ENCODE measurements at places on chromosomes 6 and 20. TPM values are rescaled to one million over a fixed set of nuclear protein-coding genes. Genes with fewer than 3 reads are reported as not detected.
A peak's percentile ranks its signal among the peaks of the same experiment; 100 is the strongest.

- DNase-seq = no peak
These were observed 418.6 kb upstream of the MAN1A1 start for GRCh38 chr6:119768201-119768600.

DNA sequence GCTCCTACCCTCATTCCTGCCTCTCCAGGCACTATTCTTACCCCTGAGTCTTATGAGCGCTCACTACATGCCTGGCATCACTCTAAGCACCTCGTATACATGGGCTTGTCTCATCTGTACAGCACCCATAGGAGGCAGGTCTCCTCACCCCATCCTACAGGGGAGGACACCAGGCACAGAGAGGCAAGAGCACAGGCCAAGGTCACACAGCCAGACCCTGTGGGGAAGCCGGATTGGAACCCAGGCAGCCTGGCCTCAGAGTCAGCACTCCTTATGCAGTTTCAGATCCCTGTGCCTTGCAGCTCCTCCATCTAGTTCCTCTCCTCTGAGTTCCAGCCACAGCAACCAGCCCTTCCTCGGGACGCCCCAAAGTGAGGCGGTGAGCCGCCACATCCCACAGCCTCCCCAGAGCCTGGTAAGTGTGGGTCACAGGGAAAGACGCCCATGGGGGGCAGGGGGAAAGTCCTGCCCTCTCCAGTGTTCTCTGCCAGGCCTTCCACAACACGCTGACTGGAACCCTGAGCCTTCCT is 103.3 kb downstream of the NFATC2 start:
- DNase-seq = no peak

DNA sequence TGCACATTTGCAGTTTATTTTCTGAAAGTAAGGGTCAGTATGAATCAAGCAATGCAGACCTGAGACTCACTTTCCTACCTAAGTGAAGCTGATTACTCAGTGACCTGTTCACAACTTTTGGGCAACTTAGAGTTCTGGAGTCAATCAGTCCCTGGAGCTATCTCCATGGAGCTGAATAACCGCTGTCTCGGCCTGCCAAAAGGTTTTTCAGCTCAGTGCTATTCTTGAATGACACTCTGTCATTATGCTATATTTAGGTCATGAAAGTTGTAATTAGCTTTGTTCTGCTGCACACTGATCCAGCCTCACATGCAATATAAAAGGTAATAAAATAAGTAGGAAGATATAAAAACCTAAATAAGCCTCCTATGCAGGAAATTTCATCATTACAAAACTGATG is 356.0 kb downstream of the BMP2 start:
- no peak for DNase-seq

DNA sequence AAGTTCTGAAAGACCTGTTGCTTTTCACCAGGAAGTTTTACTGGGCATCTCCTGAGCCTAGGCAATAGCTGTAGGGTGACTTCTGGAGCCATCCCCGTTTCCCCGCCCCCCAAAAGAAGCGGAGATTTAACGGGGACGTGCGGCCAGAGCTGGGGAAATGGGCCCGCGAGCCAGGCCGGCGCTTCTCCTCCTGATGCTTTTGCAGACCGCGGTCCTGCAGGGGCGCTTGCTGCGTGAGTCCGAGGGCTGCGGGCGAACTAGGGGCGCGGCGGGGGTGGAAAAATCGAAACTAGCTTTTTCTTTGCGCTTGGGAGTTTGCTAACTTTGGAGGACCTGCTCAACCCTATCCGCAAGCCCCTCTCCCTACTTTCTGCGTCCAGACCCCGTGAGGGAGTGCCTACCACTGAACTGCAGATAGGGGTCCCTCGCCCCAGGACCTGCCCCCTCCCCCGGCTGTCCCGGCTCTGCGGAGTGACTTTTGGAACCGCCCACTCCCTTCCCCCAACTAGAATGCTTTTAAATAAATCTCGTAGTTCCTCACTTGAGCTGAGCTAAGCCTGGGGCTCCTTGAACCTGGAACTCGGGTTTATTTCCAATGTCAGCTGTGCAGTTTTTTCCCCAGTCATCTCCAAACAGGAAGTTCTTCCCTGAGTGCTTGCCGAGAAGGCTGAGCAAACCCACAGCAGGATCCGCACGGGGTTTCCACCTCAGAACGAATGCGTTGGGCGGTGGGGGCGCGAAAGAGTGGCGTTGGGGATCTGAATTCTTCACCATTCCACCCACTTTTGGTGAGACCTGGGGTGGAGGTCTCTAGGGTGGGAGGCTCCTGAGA is at the start of gene HFE:
Gene HFE (plus strand): TSS at position 146 of the 832 bp plus-strand sequence. CDS start 12 bp downstream, at position 158.
- DNase-seq = peak; percentile 41

GRCh38 chr6:156807795-156808194 is 30.6 kb downstream of the ARID1B start:
- no peak for DNase-seq

- DNase-seq = no peak
These were observed 16.6 kb downstream of the POM121L2 start for GRCh38 chr6:27295301-27296079.

GRCh38 chr20:41352106-41352505 is 11.5 kb downstream of the LPIN3 start:
- DNase-seq = no peak

- no peak for DNase-seq
These were observed 56.9 kb upstream of the FOXP4 start for GRCh38 chr6:41489120-41489851.

- no peak for DNase-seq
These were observed 17.8 kb downstream of the ACTR5 start for GRCh38 chr20:38766071-38766470.

DNA sequence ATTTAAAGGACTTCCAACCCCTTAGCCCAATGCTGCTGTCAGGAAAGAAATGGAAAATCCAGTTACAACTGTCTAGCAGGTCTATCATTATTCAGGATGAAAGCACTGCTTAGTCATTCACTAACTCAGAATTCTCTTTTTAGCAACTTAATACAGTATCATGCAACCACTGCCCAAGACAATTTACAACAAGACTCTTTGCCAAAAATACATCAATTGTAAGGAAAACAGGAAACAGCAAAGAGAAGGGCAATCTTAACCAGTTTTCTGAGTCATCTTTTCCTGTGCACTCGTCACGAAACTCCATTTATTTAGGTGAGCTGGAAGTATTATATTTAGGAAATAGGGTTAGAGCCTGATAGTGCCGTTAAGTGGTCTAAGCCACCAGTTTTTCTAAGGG is 1197.7 kb upstream of the CITED2 start:
- DNase-seq = no peak

- DNase-seq = no peak
These were observed 52.8 kb upstream of the FILIP1 start for GRCh38 chr6:75546381-75546780.

GRCh38 chr6:36028877-36029324 is 1.3 kb downstream of the MAPK14 start:
- peak; percentile 90 for DNase-seq

DNA sequence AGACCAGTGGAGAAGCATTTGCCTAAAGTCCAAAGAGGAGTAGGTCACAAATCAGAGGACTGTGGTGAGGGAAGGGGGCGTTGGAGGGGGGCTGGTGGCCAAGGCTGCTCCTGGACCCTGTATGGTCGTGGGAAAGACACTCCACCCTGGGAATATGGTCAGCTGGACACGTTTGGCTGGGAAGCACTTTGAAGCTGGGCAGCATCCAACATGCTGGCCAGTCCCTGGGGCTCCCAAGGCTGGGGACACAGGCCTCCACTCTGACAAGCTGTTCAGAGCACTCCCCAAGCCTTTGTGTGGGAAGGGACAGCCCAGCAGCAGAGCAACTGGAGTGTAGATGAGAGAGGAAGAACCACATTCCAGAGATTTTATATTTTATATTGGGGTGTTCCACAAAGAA is 203.2 kb downstream of the ANKRD60 start:
- no peak for DNase-seq

GRCh38 chr6:109013656-109014305 is 80.9 kb downstream of the SESN1 start:
- no peak for DNase-seq

GRCh38 chr6:91376686-91377085 is 789.8 kb upstream of the MAP3K7 start:
- DNase-seq = no peak

GRCh38 chr6:128455959-128456358 is 64.4 kb downstream of the PTPRK start:
- DNase-seq = no peak

DNA sequence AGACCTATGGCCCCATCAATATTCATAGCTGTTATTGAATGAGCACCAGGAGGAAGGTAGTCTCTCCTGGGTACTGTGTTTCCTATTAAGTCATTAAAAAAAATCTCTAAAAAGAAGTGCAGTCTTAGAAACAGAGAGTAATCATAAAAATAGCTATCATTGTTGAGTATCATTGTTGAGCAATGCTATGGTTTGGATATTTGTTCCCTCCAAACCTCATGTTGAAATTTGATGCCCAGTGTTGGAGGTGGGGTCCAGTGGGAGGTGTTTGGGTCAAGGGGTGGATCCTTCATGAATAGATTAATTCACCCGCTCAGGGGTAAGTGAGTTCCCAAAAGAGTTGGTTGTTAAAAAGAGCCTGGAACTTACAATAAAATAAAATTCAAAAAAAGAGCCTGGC is 88.1 kb upstream of the IYD start:
- no peak for DNase-seq

GRCh38 chr6:17165383-17165782 is 63.5 kb downstream of the STMND1 start:
- no peak for DNase-seq

DNA sequence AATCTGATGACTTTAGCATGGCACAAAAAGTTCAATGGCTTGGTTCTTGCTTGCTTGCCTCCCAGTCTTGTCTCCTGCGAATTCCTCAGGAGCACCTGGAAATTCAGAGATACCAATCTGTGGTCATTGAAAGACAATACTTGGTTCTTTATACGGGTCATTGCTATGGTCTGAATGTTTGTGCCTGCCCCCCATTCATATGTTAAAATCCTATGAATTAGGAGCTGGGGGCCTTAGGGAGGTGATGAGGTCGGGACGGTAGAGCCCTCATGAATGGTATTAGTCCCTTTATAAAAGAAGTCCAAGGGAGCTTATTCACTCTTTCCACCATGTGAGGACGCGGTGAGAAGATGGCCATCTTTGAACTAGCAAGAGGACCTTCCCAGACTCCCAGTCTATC is 721.8 kb downstream of the UTRN start:
- no peak for DNase-seq

- DNase-seq = no peak
These were observed 134.7 kb downstream of the AIG1 start for GRCh38 chr6:143195349-143195845.

GRCh38 chr6:123434186-123434585 is 202.6 kb downstream of the TRDN start:
- no peak for DNase-seq

GRCh38 chr6:25612666-25613065 is 39.3 kb upstream of the SCGN start:
- no peak for DNase-seq

DNA sequence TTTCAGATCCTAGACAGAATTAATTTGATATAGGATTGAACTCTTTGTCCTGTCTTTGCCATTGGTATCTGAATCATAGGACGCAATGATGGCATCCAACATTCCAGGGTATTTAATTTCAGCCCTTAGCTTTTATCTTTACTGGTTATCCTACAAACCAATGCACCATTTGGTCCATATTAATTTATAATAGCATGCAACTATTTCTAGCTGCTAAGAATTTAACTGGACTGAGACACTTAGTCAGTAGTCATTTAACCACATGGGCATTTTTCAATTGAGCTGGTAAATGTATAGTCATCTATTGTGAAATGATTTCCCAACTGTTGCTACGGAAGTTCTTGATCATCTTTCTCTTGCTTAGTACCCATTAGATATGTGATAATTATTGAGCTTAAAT is 141.1 kb downstream of the CD164 start:
- no peak for DNase-seq

DNA sequence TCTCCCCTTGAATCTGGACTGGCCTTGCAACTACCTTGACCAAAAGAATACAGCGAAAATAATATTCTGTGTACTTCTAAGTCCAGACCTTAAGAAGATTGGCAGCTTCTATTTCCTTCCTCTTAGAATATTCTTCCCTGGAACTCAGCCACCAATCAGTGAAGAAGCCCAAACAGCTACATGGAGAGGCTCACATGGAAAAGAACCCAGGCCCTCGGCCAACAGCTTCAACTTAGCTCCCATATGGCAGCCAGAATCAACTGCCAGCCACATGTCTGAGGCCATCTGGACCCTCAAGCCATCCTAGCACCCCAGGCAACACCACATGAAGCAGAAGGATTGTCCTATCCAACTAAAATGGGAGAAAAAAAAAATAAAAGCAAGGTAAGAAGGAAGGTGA is 178.8 kb downstream of the IBTK start:
- DNase-seq = no peak

DNA sequence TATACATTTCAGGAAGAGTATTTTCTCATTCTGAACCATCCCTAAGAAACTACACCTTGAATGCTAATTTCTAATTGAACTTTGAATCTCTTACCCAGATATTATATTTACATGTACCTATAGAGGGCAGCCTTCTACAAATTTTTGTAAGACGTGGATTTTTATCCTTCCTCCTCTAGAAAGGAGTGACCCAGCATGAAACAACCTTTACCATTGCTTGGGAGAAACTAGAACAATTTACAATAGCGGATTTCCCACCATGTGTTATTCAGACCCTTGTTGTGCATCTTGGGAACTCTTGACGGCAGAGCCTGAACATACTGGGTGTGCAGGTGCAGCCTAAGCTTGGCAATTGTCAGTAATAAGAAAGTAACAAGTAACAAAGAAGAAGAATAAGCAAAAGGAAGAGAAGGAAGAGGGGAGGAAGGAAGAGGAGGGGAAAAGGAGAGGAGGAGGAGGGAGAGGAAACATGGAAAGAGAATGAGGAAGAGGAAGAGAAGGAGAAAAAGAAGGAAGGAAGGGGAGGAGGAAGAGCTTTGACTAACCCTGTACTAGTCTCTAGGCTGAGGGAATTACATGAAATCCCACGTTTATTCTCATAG is 10.8 kb upstream of the TAAR1 start:
- no peak for DNase-seq

- DNase-seq = no peak
These were observed 166.0 kb upstream of the SCGN start for GRCh38 chr6:25485821-25486534.

MEP1A gene
- total RNA-seq = not detected

SAMD5 gene
- not detected for total RNA-seq

BTBD9 gene
- 6.2 TPM for total RNA-seq

AGPAT1 gene
- total RNA-seq = 28.7 TPM

TREM2 gene
- total RNA-seq = not detected

PAK5 gene
- not detected for total RNA-seq

EFCAB8 gene
- 0.89 TPM for total RNA-seq

SLC32A1 gene
- not detected for total RNA-seq

TUBB1 gene
- total RNA-seq = not detected

TMEM181 gene
- total RNA-seq = 10.0 TPM

NOX3 gene
- not detected for total RNA-seq

MYBL2 gene
- total RNA-seq = 96.4 TPM

LY6G5C gene
- total RNA-seq = 1.6 TPM

ECT2L gene
- not detected for total RNA-seq

LINC00237 gene
- not detected for total RNA-seq

IL17F gene
- total RNA-seq = 0.76 TPM
